T-cell (primary cell): ENCODE measurements at places on chromosomes 2 and 18.

- DNase-seq: no peak
Measured at GRCh38 chr18:37572736-37573135, 7.1 kb upstream of the CELF4 start.

GRCh38 chr18:51030537-51031258 is 685 bp downstream of the SMAD4 start:
- DNase-seq: peak; percentile 47

DNA sequence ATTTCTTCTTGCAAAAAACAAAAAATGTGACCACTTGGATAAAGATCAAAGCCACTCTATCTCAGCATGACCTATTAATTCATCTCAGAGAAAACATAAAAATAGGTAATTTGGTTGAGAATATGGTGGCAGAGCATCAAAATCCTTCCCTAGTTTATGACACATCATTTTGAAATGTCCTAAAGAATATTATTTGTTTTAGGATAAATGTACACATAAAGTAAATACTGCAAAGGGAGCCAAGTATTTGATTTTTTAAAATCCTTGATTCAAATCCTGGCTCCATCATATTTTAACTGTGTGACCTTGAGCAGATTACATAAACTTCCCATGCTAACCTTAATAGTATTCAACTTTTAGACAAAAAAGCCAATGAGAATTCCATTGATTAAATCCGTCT is 206.6 kb downstream of the CDH2 start:
- DNase-seq: no peak

DNA sequence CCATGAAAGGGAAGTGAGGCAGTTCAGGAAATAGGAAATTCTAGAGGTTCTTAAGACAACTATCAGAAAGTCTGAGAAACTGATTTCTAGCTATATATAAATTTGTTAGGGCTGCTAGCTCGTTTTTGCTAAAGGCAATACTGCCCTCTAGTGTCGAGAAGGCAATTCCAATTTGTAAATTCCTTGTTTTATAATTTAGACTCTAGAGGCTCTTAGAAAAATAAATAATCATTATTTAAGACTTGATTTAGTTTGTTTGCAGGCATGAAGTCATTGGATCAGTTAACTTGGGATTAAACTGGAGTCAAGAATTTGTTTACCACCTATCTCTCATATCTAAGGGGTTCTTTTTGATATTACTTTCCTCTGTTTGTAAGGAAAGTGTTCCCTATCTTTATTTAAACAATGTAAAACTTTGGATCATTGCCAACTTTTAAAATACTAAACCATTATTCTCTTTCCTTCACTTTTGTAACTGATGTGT is 66.2 kb downstream of the ACVR2A start:
- DNase-seq: peak; percentile 11

GRCh38 chr2:140747090-140747489 is 1383.7 kb downstream of the LRP1B start:
- DNase-seq: no peak

- no peak for DNase-seq
Measured at GRCh38 chr2:232431705-232432590, 24.0 kb upstream of the ALPI start.

- no peak for DNase-seq
Measured at GRCh38 chr2:178943745-178944144, 106.2 kb downstream of the CCDC141 start.

DNA sequence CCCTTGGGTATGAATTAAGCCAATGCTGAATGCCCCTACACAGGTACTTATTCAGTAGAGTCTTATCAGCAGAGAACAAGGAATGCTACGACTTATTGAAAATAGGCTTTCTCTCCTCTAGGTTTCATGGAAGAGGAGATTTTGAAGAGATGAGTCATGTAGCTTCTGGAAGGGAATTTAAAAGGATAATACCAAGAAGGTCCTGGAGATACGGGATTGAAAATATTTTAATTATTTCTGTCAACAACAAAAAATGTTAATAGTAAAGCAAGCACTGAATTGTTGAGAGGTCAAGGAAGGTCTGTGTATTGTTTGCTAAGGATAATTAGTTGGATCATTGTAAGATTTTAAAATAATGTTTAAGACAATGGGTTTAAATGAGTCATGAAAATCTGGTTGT is 293.0 kb upstream of the SPHKAP start:
- DNase-seq: no peak

DNA sequence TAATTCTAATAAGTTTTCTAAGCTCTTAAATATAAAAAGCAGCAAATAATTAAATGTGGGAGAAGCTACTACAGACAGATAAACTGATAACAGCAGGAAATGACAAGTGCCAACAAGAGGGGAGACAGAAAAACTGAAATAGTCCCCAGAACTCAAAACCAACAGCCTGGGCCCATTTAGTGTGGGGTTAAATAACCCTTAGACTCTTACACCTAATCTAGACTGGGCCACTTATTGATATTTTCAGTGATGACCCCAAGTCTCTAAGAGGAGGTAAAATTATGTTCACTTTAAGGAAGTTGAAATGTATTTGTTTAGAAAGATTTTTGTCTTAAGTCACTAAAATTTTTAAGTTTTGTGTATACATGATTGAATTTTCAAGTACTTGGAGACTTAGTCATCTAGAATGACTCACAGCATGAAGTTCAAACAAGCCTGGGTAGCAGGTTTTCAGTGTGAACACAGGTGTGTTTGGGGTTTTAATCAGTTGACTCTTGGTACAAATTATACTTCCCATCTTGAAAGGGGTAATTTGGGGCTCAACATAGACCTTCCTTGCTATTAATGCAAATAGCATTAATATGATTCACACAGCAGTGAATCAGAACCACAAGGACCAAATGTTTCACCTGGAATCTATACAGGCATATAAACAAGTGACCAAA is 54.9 kb upstream of the MYO3B start:
- DNase-seq: no peak

- no peak for DNase-seq
Measured at GRCh38 chr2:39696838-39697237, 31.1 kb downstream of the TMEM178A start.

DNA sequence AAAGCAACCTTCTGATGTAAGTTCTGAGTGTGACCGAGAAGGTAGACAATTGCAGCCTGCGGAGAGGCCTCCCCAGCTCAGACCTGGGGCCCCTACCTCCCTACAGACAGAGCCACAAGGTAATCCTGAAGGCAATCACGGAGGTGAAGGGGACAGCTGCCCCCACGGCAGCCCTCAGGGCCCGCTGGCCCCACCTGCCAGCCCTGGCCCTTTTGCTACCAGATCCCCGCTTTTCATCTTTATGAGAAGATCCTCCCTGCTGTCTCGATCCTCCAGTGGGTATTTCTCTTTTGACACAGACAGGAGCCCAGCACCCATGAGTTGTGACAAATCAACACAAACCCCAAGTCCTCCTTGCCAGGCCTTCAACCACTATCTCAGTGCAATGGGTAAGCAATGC is 3.0 kb downstream of the BCL2L11 start:
- DNase-seq: no peak

DNA sequence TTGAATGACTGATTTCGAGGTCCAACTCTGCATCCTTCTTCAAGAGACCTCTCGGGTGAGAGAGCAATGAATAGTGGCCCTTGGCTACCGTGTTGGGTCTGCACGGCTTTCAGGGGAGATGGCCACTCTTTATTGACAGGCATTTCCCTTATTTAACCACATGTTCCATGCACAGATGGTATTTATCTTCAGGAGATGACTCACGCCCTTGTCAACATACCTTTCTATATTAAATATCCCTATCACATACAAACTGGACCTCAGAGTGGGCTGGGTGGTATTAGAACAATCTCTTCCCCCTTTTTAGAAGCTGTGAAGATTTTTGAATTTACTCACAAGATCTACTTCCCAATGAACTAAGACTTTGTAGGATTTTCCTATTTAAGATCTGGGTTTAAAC is 109.6 kb upstream of the CDC42EP3 start:
- DNase-seq: no peak

DNA sequence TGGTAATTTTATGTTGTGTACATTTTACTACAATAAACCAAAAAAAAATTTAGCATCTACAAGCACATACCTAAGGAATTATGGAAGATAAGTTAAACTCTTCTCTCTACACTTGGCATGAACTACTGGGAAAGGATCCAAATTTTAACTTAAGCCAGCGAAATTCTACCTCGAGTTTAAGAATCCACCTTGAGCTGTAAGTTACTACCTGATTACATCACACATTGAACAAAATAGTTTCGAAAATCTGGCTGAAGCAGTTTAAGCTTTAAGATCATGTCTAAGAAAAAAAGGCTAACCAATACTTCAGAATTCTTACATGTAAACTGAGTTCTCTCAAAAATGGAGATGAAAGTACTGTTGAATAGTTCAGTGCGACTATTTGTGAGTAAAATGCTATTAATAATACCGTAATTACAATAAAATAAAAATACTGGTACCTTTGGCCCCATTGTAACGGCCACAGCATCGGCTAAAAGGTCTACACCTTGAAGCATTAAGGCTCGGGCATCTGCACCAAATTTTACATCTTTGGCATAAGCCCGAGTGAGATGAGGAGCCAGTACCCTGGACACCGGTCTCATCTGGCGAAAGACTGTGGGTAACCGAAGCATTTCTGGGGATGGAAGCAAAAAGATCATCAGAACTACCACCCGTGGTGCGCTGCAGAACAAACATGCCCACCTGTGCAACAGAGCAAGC is 1.3 kb downstream of the HSPD1 start:
- no peak for DNase-seq

- no peak for DNase-seq
Measured at GRCh38 chr18:35415511-35416073, 38.5 kb upstream of the ZNF396 start.

- no peak for DNase-seq
Measured at GRCh38 chr2:192155511-192156118, 39.1 kb downstream of the TMEFF2 start.

DNA sequence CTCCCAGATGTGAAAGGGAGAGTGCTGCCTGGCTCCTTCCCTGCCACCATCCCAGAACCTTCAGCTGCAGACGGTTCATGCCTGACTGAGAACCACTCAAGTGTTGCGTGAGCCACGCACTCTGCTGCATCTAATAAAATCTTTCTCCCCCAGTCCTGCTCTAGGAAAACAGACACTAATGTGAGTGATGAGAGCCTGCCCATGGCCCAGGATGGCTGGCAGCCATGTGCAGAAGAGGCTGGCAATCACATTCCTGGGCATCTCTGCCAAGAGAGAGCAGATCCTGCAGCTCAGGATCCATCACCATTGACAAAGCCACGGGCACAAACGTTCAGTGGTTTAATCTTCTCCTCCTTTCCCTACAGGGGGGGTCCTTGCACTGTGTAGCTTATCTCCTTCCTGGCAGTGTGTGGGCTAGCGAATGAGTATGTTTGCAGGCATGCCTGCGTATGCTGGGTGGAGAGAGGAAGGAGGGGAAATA is 477.5 kb downstream of the SLC4A3 start:
- no peak for DNase-seq

- DNase-seq: no peak
Measured at GRCh38 chr2:208384637-208385036, 22.0 kb upstream of the PTH2R start.

GRCh38 chr2:237569896-237570295 is 3.5 kb downstream of the PRLH start:
- DNase-seq: no peak

DNA sequence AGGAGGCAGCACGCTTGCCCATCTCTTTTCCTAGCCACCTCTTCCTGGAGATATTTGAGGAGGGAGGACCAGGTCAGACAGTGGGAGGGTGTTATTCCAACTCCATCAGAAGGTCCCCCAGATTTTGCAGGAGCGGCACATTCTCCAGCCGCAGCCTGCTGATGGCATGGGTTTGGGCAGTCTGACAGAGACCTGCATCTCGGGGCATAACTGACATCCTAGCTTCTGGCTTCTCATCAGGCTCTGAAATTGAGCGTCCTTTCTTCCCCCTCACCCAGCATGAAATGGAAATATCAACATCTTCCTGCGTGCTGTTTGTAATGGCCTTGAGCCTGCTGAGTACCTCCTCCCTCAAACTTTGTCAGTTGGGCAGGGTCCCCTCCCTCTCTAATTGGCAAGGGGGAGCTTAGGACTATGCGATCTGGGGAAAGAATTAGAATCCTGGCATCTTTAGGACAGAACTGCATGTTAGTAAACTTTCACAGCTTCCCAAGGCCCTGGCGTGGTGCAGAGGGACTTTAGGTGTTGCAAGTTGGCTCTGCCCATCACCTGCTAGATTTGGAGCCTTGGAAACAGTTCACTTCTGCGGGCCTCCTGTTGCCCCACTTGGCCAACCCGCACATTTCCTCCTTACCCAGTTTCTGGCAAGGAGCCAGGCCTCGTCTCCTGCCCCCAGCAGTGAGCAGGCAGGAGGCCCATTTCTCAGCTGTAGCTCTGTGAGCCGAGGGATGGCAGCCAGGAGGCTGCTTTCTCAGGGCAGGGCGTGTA is 2.2 kb downstream of the ITM2C start:
- DNase-seq: peak; percentile 62

DNA sequence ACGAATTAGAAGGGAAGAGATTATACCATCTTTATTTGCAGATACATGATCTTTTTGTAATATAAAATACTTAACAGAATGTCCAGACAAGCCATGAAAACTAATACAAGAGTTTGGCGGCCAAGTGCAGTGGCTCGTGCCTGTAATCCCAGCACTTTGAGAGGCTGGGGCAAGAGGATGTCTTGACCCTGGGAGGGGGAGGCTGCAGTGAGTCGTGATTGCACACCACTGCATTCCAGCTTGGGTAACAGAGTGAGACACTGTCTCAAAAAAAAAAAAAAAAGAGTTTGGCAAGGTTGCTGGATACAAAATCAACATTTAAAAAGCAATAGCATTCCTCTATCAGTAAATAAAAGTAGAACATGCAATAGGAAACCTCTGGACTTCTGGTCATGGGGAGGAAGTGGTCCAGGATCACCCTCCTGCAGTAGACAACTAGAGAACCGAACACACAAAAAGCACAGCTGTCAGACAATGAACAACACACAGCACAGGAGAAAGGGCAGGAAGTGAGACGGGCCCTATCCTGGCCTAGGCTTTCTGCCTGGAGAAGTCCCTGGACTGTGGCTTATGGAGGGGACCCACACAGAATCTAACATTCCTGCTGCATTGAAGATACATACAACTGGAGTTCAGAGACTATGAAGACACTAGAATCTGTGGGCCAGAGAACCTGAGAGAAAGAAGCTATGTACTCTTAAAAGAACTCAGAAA is 118.9 kb upstream of the ARL4C start:
- DNase-seq: no peak

- no peak for DNase-seq
Measured at GRCh38 chr18:35749701-35750100, 168.2 kb downstream of the GALNT1 start.

GRCh38 chr18:5975111-5976002 is 80.0 kb upstream of the TMEM200C start:
- DNase-seq: no peak

- DNase-seq: no peak
Measured at GRCh38 chr2:224987733-224988132, 54.5 kb downstream of the DOCK10 start.
